ENCODE measurements at places on chromosomes 2 and 18. TPM values are rescaled to one million over a fixed set of nuclear protein-coding genes. Genes with fewer than 3 reads are reported as not detected.

Gene PTPRN
- 0.31 TPM for total RNA-seq

Gene PJVK
- total RNA-seq: 2.8 TPM

Gene VIL1
- not detected for total RNA-seq

Gene INHBB
- total RNA-seq: 2.8 TPM

Gene KLHL14
- total RNA-seq: 1.3 TPM

Gene TMEM37
- 3.1 TPM for total RNA-seq

Gene KIF1A
- total RNA-seq: 8.9 TPM

Gene NPAS2
- total RNA-seq: 14.6 TPM

Gene MYOM1
- 662 TPM for total RNA-seq

Gene MC2R
- not detected for total RNA-seq

Gene GRHL1
- total RNA-seq: 50.3 TPM

Gene CRYGD
- not detected for total RNA-seq

Gene CNDP1
- not detected for total RNA-seq

Gene MEP1B
- total RNA-seq: 0.10 TPM

Gene SERPINB13
- total RNA-seq: 17.5 TPM

Gene FAM237A
- not detected for total RNA-seq

Data from tongue (tissue), 3 donors.